Activated gamma-delta T cell treated with Interleukin-2 at 50 U/mL for 16 hours (primary cell): ENCODE measurements at places on chromosomes 5 and 9.

GRCh38 chr5:41191249-41191648, 22.1 kb downstream of the C6 start:
- DNase-seq: no peak

GRCh38 chr5:9479361-9479760, 66.5 kb downstream of the SEMA5A start:
- no peak for DNase-seq

DNA sequence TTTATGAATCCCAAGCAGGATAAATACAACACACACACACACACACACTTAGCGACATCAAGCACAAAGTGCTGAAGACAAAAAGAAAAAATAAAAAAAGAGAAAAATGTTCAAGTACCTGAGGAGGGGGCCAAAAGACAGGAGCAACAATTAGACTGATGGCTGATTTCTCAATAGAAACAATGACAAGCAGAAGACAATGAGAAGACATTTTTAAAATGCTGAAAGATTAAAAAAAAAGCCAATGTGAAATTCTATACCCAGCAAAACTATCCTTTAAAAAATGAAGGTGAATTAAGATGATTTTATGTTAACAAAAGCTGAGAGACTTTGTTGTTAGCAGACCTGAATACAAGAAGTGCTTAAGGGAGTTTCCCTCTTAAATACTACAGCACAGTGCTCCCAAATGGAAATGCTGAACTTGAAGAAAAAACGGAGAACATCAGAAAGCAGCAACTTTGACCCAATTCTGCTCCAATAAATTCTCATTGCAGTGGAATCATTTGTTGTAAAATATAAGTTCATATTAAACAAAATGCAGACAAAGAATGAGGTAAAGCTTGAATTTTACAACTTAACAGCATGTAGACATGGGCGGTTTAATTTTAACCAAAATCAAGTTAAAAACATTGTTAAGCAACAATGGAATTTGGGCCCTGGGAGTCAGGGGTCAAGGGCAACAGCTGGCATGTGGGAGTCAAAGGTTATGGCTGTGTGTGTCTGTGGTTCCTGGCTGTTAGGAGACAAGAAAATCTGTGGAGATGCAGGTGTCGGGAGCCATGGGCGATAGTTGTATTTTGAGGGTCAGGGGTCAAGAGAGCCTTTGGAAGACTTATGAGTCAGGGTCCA, 776 bp upstream of the RANBP17 start:
- no peak for DNase-seq

GRCh38 chr9:88494983-88495721, 39.8 kb upstream of the NXNL2 start:
- DNase-seq: no peak

- DNase-seq: no peak
Observed at GRCh38 chr5:107893642-107894041, 222.9 kb upstream of the EFNA5 start.

- DNase-seq: no peak
Observed at GRCh38 chr9:110777196-110777875, 108.7 kb downstream of the MUSK start.

- no peak for DNase-seq
Observed at GRCh38 chr9:133126697-133127339, 5.8 kb upstream of the RALGDS start.

GRCh38 chr9:16154521-16155078, 601.8 kb downstream of the CCDC171 start:
- no peak for DNase-seq

- DNase-seq: no peak
Observed at GRCh38 chr9:12933957-12934356, 159.1 kb downstream of the LURAP1L start.

GRCh38 chr5:13498279-13498678, 446.2 kb downstream of the DNAH5 start:
- DNase-seq: no peak

DNA sequence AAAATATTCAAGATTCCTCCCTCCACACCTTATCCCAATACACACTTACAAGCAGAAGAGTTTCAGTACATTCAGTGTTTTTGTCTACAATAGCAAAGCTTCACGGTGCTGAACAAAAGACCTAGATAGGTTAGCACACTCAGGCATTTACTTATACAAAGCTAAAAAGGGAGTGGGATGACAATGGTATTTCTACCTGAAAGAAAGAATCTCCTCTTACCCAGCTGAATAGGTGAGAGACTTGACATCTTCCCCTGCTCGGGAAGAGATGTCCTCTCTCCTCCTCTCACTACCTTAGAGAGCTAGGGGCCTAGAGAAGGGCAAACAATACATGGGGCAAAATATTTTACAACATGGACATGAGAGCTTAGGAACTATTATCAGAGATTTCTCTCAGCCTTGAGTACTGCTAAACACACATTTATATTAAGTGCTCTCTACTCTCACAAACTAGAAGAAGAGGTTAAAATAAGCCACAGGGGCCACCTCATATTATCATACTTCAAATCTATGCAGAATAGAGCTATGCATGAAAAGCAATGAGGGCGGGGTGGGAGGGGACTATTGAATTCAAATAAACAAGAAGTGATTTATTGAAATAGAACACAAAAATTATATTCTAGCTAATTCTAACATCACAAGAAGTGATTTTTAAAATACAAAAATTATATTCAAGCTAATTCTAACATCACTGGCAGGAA, 38.6 kb upstream of the RNF38 start:
- DNase-seq: no peak

- no peak for DNase-seq
Observed at GRCh38 chr9:88221105-88221504, 82.8 kb upstream of the SPATA31C2 start.

- no peak for DNase-seq
Observed at GRCh38 chr9:21326526-21327139, 8.6 kb downstream of the KLHL9 start.

DNA sequence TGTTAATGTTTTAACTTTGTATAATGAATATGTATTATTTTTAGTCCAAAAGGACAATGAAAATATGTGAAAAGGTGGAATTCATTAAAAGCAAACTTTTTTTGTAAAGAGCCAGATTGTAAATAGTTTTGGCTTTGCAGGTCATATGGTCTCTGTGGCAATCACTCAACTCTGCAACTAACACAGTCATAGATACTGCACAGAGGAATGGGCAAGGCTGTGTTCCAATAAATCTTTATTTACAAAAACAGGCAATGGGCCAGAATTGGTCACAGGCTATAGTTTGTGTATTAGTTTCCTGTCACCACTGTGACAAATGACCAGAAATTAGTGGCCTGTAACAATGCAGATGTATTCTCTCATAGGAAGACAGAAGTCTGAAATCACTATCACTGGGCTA, 125.4 kb upstream of the PTCH1 start:
- DNase-seq: no peak

DNA sequence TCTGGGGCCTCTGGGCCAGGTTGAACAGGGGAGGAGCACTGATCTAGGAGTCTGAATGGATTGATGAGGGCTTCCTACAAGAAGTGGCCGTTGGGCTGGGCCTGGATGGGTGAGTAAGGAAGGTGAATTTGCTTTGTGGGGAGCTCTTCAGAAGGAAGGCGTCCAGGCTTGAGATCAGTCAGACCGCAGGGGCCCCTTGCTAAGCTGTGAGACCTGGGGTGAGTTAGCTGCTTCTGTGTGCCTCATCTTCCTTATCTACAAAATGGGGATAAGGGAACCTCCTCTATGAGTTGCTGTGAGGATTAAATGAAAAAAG, 1.1 kb upstream of the SYNPO start:
- DNase-seq: no peak

DNA sequence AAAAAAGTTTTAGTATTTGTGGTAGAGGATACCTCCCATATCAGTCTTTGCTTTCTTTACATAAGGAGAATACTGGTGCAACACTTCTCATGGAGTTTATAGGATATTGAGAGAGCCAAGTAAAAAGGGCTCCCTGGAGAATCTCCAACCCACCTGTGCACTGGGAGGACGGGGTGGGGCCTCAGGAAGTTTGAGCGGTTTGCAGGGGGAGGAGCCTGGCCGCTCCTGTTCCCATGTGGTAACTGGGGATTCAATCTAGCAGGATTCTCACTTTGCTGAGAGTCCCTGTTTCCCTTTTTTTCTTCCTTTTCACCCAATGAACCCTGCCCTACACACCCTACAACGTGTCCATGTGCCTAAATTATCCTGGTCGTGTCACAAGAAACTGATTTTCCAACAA, 82.8 kb downstream of the APTX start:
- DNase-seq: no peak

DNA sequence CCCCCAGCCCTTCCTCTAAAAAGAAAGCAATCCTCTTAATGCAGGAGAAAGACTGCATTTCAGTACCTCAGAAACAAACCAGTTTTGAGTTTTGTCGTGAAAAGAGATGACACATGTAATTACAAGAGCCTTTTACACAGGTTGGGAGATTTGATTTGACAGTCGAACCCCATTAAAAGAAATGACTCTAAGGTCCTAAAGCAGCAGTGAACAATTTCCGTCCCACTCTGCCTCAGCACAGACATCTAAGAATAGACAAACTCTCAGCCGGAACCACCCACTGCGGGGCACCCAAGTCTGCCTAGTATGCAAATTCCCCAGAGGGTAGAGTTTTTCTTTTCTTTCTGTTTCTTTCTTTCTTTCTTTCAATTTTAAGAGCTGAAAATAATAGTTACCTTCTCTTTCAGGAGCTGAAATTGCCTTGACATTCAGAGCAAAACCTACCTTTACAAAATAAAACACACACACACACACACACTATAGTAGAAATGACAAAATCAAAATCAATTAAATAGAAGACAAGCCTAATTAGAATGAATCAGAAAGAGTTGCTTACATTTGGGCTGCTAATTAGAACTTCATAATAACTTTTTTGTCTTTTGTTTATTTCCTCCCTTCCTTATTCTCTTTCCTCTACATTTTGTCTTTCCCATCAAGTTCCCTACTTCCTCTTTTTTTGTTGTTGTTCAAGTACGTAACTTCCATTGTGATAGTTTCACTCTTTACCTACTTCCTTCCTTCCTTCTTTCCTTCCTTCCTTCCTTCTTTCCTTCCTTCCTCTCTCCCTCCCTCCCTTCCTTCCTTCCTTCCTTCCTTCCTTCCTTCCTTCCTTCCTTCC, 65.1 kb downstream of the BASP1 start:
- no peak for DNase-seq

DNA sequence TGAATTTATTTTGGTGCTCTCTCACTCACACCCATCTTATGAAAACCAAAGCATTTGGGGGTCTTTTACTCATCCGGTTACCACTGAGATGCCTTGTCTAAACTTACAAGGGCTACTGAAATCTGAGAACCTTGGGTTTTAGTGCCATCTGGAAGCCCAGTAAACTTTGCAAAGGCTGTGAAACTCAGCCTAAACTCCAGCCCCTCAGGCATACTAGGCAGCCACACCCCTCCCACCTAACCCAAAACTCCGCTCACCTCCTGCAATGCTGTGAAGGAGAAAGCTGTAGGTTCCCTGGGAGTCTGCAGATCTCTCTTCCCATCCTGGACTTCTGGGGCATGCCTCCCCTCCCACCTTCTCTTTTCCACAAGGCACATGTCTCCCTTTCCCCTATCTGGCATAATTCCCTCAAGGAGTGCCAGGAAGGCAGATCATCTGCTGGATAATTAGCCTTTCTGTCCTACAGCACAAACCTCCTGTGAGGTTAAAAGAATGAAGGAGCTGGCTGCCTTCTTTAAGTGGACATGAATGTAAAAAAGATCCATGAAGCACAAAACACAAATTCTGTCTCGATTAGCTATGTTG, 71.5 kb upstream of the ANXA1 start:
- DNase-seq: no peak

DNA sequence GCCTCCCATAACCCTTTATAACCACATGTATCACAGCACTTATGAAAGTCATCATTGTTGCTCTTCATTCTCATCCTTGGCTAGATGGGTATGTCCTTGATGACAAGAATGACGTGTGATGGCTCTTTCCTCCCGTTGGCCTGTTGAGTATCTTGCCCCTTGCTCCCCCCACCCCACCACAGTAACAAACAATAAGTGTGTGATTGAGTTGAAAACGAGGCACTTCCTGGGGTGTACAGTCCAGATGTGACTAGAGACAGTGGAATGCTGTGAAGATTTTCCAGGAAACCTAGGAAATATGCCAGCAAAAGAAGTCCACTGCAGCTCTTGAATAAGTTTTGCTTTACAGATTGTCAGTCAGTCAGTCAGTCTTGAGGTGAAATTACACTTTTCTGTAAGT, 262.5 kb downstream of the ELAVL2 start:
- DNase-seq: no peak

DNA sequence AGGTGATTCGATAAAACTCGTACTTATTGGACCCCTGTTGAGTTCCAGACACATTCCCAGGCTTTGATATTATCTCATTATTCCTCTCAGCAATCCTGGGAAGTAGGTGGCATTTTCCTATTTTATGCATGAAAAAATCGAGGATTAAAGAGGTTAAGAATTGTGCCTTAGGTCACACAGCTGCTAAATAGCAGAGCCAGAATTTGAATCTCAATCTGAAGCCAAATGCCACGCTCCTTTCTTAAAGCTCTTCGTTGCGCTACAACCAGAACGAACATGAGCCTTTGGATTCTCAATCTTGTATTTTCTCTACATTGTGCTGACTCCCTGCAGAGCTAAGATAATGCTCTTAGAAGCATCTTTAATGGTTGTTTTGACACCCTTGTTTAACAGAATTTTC, 527.8 kb upstream of the TLE4 start:
- DNase-seq: no peak

- no peak for DNase-seq
Observed at GRCh38 chr5:169686137-169686536, 49.1 kb downstream of the DOCK2 start.

- DNase-seq: peak; percentile 10
Observed at GRCh38 chr5:101678481-101679193, 617.4 kb downstream of the SLCO4C1 start.

DNA sequence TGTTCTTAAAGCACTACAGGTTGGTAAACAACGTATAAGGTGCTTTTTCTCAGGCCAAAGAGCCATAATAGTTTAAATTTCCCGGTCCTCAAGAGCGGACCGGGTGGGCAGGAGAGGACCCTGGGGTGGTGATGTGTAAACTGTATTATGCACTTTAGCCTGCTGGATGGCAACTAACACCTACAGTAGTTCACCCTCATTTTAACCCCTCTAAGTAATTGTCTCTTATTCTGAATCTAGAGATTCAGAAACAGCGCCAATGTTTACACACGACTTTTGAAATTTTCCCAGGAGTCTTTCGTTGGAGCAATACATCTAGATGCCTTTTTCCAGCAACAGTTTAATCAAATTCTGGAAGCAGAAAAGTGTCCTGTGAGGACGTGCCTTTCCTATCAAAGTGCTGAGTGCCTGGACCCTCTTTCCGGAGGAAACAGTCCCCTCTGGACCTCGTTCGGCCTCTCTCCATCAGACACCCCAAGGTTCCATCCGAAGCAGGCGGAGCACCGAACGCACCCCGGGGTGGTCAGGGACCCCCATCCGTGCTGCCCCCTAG, 676 bp upstream of the OCLN start:
- no peak for DNase-seq

GRCh38 chr9:114829574-114830440, 24.0 kb upstream of the TNFSF15 start:
- no peak for DNase-seq

GRCh38 chr5:54825005-54825404, 160.4 kb downstream of the ESM1 start:
- DNase-seq: no peak

GRCh38 chr9:6922680-6923079, 164.9 kb downstream of the KDM4C start:
- no peak for DNase-seq

GRCh38 chr5:93421468-93421867, 159.6 kb downstream of the NR2F1-AS1 start:
- no peak for DNase-seq
